A549 treated with DMSO at 1 μM for 4 hours (cell line): ENCODE measurements at places on chromosomes 3 and 15. TPM values are rescaled to one million over a fixed set of nuclear protein-coding genes. Genes with fewer than 3 reads are reported as not detected.

TERC gene
- 0.93 TPM in 1 of 5 replicates, not detected in the others for total RNA-seq

NCK1 gene
- 24.4 to 30.8 TPM (median 27.7 TPM) in 5 replicates for total RNA-seq

NLGN1 gene
- total RNA-seq = not detected in 5 replicates

NMNAT3 gene
- total RNA-seq = 1.0 to 1.9 TPM (median 1.2 TPM) in 5 replicates

ACTRT3 gene
- 2.4 to 3.2 TPM (median 2.9 TPM) in 5 replicates for total RNA-seq

GASK1A gene
- total RNA-seq = not detected in 5 replicates

XCR1 gene
- not detected in 5 replicates for total RNA-seq

IQCF5 gene
- not detected in 5 replicates for total RNA-seq

CRBN gene
- 24.9 to 30.2 TPM (median 28.7 TPM) in 5 replicates for total RNA-seq

PIERCE2 gene
- 3.2 to 4.1 TPM (median 3.8 TPM) in 5 replicates for total RNA-seq

IL20RB gene
- 0.77 to 1.2 TPM (median 0.84 TPM) in 5 replicates for total RNA-seq

MELTF gene
- 46.4 to 63.5 TPM (median 58.3 TPM) in 5 replicates for total RNA-seq

HIGD1A gene
- total RNA-seq = 71.6 to 94.3 TPM (median 78.6 TPM) in 5 replicates

PAQR5 gene
- 79.0 to 125 TPM (median 119 TPM) in 5 replicates for total RNA-seq

USP19 gene
- 18.4 to 28.3 TPM (median 24.9 TPM) in 5 replicates for total RNA-seq

IGDCC3 gene
- total RNA-seq = 0.05 to 0.21 TPM (median 0.12 TPM) in 4 of 5 replicates, not detected in the other

WDR49 gene
- total RNA-seq = not detected in 5 replicates

CDHR4 gene
- total RNA-seq = 0.15 to 0.46 TPM (median 0.30 TPM) in 5 replicates

HTR3E gene
- not detected in 5 replicates for total RNA-seq

MYZAP gene
- total RNA-seq = 0.51 to 0.88 TPM (median 0.63 TPM) in 5 replicates

HGD gene
- total RNA-seq = 13.6 to 18.3 TPM (median 16.1 TPM) in 5 replicates

SEMA6D gene
- total RNA-seq = not detected in 5 replicates

SKOR1 gene
- total RNA-seq = 0.03 to 0.04 TPM (median 0.03 TPM) in 3 of 5 replicates, not detected in the others

GHSR gene
- not detected in 5 replicates for total RNA-seq

GPR176 gene
- total RNA-seq = 11.1 to 16.5 TPM (median 13.2 TPM) in 5 replicates

PDZRN3 gene
- not detected in 5 replicates for total RNA-seq

OR5K2 gene
- total RNA-seq = not detected in 5 replicates

SCG5 gene
- 1.6 to 3.7 TPM (median 2.2 TPM) in 5 replicates for total RNA-seq

WDR93 gene
- total RNA-seq = 0.13 to 0.21 TPM (median 0.19 TPM) in 5 replicates
